AG09309 (cell line): ENCODE measurements at places on chromosomes 7 and 10.

GRCh38 chr10:31322647-31323046 lies 3.6 kb downstream of the ZEB1 start:
- no peak for DNase-seq

DNA sequence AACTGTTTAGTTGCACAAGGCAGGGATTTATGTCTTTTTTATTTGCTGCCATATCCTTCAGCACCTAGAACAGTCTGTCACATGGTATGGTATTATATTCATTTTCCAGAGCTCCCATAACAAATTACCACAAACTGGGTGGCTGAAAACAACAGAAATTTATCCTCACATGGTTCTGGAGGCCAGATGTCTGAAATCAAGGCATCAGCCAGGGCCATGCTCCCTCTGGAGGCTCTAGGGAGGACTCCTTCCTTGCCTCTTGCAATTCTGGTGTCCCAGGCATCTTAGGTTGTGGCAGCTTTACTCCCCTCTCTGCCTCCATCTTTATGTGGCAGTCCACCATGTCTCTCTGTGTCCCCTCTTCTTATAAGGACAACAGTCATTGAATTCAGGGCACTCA lies 43.1 kb downstream of the MET start:
- DNase-seq: no peak

DNA sequence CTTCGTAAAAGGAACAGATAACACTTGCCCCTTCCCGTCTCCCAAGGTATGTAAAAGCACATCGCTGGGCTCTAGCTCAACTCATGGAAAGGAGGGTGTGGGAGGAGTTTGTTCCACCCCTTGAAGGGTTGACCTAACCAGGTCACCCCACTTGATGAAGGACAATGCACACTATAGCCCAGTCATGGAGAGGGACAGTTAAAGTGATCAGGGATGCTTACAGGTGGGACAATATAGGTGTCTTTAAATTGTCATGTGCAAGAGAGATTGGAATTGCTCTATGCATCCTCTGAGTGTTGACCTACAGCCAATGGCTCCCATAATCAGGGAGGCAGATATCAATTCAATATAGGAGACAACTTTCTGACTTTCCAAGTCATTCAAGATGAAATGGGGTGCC lies 448.2 kb downstream of the GRID1 start:
- DNase-seq: no peak

- DNase-seq: no peak
Measured at GRCh38 chr7:82343716-82344115, 99.9 kb downstream of the CACNA2D1 start.

DNA sequence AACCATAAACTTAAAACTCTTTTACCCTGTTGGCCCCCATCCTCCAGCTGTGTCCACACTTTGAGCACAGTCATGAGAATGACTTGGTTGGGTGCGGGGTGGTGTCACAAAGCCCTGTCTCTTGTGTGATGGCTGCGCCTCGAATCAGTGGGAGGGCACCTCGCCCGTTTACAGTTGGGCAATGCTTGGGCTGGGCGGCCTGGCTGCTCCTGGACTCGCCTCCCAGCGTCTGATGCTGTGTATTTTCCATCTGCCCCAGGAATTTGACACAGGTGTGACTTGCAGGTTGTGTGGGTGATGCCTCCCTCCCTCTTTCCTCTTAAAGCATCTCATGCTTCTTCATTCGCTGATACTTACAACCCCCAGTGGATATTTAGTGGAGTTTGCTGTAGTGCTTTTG lies 33.7 kb downstream of the CHST12 start:
- DNase-seq: no peak

DNA sequence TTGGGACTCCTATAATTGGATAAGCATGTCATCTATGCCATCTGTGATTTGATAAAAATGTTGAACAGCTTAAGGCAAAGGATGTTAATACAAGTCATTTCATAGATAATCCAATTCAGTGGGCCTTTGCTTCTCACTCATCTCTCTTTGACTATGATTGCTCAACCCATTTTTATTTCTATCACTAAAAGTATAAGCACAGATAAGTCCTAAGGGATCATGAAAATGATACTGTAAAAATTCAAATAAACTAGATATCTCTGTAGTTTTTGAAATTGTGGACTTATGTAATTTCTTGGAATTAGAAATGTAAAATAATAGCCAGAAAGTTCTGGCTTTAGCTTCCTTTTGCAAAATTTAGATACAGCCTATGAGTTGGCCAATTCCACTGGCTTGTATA lies 440.3 kb downstream of the POM121L12 start:
- DNase-seq: no peak
